ENCODE measurements at places on chromosomes 16 and 17.

DNA sequence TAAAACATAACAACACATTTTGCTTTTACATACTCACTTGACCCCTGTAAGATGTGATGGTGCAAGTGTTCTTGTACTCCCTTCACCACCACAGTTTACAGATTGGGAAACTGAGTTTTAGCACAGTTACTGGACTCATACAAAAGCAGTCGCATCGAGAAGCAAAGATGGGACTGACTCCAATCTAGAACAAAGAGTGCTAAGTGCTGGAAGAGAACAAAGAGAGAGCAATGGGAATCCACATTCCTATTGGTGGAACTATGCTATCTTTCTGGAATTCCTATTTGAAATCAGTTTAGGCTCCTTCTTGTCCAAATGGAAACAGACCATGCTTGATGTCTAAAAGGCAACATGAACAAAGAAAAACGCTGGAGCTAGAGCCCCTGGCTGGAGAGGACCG, 9.1 kb downstream of the TOM1L2 start:
- DNase-seq = no peak

DNA sequence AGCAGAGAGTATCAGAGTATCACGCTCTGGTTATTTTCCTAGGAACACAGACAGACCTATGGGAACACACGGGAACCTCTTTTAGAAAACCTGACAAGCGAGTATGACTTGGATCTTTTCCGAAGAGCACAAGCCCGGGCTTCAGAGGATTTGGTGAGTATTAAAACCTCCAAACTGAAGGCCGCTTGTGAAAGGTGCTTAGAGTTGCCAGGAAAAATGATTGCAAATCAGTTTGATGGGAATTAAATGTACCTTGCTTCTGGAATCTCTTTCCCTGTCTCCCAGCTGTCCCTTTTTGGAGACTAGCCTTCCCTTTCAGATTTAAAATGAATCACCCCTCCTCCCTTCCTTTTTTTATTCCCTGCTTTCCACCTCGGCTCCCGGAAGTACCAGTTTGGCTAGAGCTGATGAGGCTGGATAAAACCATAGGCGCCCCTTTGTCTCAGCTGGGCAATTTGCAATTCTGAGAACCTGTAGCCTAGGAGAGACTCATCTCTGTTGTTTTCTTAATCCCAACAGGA, 27.3 kb downstream of the KAT7 start:
- DNase-seq = no peak

GRCh38 chr16:6335072-6335471, 997.6 kb upstream of the RBFOX1 start:
- DNase-seq = no peak

- DNase-seq = no peak
These were observed at the start of gene PCGF2 for GRCh38 chr17:38748149-38748891. PCGF2 (minus strand) TSS chr17:38748336; CDS start chr17:38740402, 7,934 bp downstream.

- no peak for DNase-seq
These were observed 18.7 kb upstream of the DHX8 start for GRCh38 chr17:43465049-43465448.

GRCh38 chr17:50466371-50467113, 2.1 kb downstream of the CHAD start:
- no peak for DNase-seq

DNA sequence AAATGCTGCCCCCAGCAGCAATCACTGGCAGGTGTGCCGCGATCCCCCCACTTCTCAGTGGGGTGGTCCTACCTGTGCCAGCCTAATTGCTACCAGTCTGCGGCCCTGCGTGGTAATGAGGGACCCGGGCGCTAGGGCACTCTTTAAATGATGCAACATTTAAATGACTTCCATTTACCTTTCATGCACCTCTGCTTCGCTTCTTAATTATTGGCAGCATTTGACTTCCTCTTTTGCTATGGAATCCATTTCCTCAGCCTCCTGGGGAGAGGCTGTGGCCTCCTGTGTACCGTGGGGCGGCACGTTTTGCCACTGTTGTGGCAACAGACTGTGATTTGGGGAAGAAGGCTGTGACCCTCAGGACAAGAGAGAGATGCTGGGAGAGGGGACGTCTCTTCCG, 86.1 kb downstream of the RPA1 start:
- no peak for DNase-seq

- DNase-seq = no peak
These were observed 210.2 kb downstream of the RPTOR start for GRCh38 chr17:80754846-80755245.

DNA sequence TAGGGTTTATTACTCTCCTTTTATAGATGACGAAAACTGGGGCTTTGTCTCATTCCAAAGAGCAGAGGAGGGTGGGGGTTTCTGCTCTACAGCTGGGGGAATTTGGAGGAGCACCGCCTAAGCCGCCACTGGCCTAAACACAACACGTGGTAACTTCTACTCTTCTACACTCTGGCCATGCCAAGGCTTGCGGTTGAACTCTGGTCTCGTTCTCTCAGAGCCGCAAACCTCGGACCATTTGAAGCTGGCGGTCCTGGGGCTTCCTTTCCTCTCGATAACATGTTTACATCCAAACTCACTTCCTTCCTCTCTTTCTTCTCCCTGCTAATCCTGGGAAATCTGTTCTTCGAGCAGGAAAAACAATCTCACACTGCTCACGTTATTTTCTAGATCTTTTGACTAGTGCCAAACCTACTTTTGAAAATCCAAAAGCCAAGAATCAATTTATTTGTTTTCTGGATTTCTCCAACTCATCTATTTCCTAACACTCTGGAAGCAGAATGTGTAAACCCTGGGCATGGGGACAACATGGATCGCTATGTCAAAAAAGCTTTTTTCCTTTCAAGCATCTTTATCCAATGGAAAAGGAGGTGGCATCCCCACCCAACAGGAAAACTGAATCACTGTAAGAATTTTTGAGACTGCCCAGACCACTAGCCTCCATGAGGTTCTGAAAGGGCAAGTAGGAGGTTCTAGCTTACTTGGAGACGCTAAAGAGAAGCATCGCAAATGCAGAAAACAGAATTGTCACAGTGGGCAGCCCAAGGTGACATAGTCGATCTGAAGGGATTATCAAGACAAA, 13.6 kb upstream of the EEF2K start:
- DNase-seq = peak; percentile 53

- no peak for DNase-seq
These were observed 57.1 kb downstream of the GOSR1 start for GRCh38 chr17:30534298-30534697.

GRCh38 chr16:23146877-23147601, 2.2 kb downstream of the USP31 start:
- DNase-seq = no peak

DNA sequence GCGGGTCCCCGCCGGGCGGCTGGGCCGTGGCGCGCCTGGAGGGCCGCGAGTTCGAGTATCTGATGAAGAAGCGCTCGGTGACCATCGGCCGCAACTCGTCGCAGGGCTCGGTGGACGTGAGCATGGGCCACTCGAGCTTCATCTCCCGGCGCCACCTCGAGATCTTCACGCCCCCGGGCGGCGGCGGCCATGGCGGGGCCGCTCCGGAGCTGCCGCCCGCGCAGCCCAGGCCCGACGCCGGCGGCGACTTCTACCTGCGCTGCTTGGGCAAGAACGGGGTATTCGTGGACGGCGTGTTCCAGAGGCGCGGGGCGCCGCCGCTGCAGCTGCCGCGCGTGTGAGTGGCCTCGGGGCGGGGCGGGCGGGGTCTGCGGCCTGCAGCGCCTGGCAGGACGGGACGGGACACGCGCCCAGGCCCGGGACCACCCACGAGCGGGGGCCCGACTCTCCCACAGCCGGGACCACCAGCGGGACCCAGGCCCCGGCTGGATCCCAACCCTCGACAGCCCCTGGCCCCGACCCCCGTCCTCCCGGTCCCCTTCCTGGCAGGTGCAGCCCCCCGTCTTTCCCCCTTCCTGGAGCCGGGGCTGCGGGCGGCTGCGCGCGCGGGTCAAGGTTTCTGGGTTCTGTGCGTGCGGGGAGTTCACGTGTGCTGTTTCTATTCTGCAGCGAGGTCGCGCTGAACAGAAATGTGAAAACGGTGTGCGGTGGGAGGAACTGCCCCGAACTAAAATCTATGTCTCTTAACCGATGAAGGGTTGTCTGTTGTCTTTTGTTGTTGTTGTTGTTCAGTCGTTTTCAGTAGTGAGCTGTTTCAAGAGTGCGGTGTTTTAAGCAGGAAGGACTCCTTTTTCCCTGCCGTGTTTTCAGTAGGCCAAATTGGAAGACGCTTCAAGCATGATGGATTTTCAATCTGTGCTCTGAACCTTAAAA, 705 bp downstream of the FOXK2 start:
- peak; percentile 6 for DNase-seq

DNA sequence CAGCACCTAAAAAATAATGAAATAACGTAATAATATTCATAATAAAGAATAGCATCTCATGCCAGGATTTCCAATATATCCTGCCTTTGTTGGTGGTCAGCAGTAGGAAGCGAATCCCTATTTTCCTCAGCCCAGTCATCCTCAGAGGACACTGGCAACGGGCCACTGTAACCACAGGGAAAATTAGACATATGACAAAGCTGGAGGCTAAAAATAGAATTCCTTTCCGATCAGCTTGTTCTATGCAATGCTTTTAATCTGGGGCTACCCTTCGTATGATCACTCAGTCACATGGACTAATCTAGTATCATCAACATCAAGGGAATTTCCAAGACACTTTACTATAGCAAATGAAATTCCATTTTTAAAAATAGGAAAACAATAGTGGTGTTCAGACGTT, 246.9 kb upstream of the KCNJ16 start:
- DNase-seq = no peak

GRCh38 chr17:41618341-41619035, 5.9 kb downstream of the KRT17 start:
- DNase-seq = no peak
